Activated CD8-positive, alpha-beta memory T cell treated with anti-CD3 and anti-CD28 coated beads for 4 hours (primary cell): ENCODE measurements at places on chromosomes 12 and 14.

- DNase-seq = no peak
Observed at GRCh38 chr14:67392123-67392522, 19.8 kb downstream of the PLEK2 start.

- DNase-seq = no peak
Observed at GRCh38 chr12:28578833-28579252, 388.6 kb downstream of the CCDC91 start.

- DNase-seq = no peak
Observed at GRCh38 chr12:69337311-69338090, 10.7 kb upstream of the LYZ start.

- DNase-seq = no peak
Observed at GRCh38 chr14:71203306-71203705, 296.0 kb downstream of the PCNX1 start.

DNA sequence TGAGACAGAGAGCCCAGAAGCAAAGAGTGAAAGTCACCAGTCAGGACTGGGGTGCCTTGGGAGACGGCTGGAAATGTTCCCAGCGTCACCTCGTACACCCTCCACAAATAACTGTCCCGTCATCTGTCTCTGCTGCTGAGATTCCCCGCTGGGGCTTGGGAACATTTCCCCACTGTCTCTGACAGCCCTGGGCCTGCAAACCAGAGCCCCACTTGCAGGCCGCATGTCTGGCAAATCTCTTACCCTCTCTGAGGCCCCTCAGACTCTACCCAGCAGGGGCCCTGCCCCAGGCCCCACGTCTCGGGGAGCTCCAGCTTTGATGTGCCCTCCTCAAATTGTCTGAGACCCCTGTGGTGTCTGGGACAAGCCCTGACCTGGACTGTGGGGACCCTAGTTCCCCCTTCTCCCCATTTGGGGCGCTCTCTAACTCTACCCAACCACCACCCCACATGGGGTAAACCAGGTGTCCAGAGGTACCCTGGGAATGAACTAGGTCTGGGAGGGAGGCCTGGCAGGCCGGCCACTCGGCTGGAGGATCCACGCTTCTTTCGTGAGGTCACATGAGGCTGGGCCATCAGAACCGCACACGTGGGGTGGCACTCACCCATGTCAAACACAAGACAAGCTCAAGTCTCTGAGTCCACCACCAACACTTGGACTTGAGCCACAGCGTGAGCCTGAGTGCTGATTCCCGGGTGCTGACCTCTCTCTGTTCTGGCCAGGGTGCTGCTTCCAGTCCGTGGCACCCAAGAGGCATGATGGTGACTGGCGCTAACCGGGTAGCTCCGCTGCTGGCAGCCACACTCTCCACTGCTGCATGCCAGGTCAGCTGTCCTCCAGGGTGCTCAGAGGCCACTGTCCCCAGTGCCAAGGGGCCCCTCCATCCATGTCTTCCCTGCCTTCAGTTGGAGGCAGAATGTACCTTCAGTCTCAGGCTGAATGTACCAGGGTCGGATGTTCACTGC is 59.8 kb downstream of the DIO3 start:
- DNase-seq = no peak

DNA sequence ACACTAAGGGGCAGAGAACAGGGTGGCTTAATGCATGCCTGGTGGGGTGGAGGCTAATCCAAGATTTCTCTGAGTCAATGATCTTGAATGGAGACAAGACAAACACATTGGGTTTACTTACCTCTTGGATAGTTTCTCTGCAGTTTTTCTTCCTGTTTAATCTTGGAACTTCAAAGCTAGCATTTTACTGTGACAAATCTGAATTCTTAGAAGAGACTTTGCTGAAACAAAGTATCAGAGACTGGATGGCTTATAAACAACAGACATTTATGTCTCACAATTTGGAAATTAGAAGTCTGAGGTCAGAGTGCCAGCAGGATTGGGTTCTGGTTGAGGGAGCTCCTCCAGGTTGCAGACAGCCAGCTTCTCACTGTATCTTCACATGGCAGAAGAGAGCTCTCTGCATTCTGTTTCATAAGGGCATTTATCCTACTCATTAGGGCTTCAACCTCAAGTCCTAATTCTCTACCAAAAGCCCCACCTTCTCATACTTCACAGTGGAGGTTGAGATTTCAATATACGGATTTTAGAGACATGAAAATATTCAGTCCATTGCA is 921.8 kb downstream of the VRK1 start:
- no peak for DNase-seq
